ENCODE measurements at places on chromosomes 7 and 10. TPM values are rescaled to one million over a fixed set of nuclear protein-coding genes. Genes with fewer than 3 reads are reported as not detected.

SP4 gene
- total RNA-seq, result 10.4 TPM

POT1 gene
- total RNA-seq, result 20.9 TPM

DNA sequence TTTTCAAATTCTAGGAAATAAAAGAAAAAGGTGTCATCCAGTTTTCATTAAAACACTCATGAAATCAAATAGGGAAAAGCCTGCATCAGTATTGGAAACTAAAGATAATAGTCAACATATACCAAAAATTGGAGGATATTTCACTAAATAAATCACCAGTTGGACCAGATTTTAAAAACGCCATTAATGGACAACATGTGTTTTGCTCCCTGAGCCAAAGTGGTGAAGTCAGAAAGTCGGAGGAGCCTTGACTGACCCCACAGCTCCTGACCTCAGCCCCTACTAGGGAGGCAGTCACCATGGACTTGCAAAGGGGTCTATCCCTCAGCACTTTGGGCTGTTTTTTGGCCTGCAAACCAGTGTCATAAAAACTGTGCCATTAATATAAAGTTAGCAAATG lies 98.3 kb upstream of the SEC61G start:
- DNase-seq, result no peak

DNA sequence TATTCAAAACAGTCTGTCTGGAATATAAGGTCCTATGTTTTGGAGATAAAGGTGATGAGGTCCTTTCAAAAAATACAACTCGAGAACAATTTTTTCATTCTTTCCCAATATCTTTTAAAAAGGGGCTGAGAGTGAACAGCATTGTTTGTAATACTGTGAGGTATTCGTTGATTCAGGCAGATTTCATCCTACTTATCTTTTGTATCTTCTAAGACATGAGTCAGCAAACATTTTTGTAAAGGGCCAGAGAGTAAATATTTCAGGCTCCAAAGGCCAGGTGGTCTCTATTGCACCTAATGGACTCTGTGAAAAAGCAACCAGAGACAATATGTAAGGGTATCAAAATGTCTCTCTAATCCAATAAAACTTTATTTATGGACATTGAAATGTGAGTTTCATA lies 8.1 kb upstream of the ANK3 start:
- no peak for DNase-seq

- DNase-seq, result no peak
Observed at GRCh38 chr7:122600042-122600441, 98.9 kb downstream of the RNF133 start.

- no peak for DNase-seq
Observed at GRCh38 chr7:20200971-20201370, 16.2 kb downstream of the MACC1 start.

DNA sequence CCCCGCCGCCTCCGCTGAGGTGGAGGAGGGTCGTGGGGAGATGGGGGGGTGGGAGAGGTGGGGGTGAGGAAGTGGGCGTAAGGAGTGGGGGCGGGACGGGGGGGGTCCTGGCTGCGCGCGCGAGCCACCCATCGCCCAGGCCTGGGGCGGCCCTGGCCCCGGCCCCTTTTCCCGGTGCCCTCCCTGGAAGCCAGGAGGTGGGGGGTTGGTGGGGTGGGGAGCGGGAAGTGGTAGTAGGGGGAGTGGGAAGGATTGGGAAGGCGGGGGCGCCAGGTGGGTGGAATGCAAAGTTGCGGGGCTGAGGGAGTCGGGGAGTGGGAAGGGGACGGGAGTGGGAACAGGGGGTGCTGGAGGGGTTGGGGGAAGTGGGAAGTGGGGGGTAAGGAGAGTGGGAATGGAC lies 319 bp upstream of the MMD2 start:
- DNase-seq, result no peak

GRCh38 chr7:134887523-134887922 lies 98.8 kb upstream of the AGBL3 start:
- DNase-seq, result no peak
